ENCODE measurements at places on chromosomes 7 and 10. TPM values are rescaled to one million over a fixed set of nuclear protein-coding genes. Genes with fewer than 3 reads are reported as not detected.

PRSS37 gene
- total RNA-seq = not detected

NOS3 gene
- total RNA-seq = 1.3 TPM

OPN1SW gene
- total RNA-seq = not detected

CYP2C19 gene
- not detected for total RNA-seq

KAZALD1 gene
- total RNA-seq = 18.2 TPM

NPM3 gene
- total RNA-seq = 103 TPM

ANKMY2 gene
- total RNA-seq = 17.5 TPM

ZSWIM8 gene
- total RNA-seq = 58.5 TPM

WASHC2C gene
- total RNA-seq = 40.5 TPM

NUTM2D gene
- 1.5 TPM for total RNA-seq

VWDE gene
- not detected for total RNA-seq

DNAJB6 gene
- total RNA-seq = 66.4 TPM

CDC14C gene
- not detected for total RNA-seq

ALOX5 gene
- total RNA-seq = not detected

DRGX gene
- total RNA-seq = not detected

CTTNBP2 gene
- total RNA-seq = 0.28 TPM

IL6 gene
- total RNA-seq = 40.0 TPM

CHST3 gene
- 24.7 TPM for total RNA-seq

NAT16 gene
- not detected for total RNA-seq

GHRHR gene
- not detected for total RNA-seq

TAC1 gene
- total RNA-seq = not detected

MARVELD1 gene
- 15.5 TPM for total RNA-seq

CH25H gene
- total RNA-seq = 0.55 TPM

All from smooth muscle cell of bladder (primary cell).